ENCODE measurements at places on chromosomes 7 and 10. TPM values are rescaled to one million over a fixed set of nuclear protein-coding genes. Genes with fewer than 3 reads are reported as not detected.

DNA sequence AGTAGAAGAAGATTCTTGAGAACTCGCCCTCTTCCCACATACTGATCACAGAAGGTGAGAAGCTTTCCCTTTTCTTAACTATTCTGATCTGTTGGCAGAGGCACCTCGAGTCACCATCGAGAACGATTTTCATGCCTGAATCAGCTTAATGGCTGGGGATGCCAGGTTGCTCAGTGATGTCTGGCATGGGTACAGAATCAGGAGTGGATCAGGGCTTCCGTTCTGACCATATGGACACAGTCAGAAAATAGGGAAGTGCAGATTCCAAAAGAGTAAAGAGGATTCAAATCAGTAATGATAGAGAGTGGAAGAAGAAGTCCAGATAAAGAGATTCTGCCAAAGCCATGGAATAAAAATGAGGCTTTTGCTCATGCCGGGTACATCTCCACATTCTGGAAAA lies 52.0 kb upstream of the GRB10 start:
- no peak for DNase-seq

STK31 gene
- 0.39 TPM for total RNA-seq

ADAM12 gene
- 0.92 TPM for total RNA-seq

DNA sequence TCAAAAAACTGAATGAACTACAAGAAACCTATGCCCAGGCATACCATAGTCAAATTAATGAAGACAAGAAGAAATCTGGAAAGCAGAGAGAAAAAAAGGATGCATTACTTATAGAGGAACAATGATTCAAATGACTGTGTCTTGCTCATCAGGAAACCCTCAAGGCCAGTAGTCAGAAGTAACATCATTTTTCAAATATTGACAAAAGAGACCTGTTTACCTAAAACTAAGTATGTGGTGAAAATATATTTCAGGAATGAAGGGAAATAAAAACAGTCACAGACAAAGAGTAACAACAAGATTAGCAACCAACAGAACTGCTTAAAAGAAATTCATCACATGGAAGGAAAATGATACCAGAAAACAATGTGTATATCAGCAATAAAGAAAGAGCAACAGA lies 128.4 kb downstream of the ALOX5 start:
- DNase-seq: no peak

- no peak for DNase-seq
These were observed 529.8 kb upstream of the GALNT17 start for GRCh38 chr7:70602117-70602516.

GRCh38 chr10:3045471-3046209 lies 21.7 kb upstream of the PFKP start:
- peak; percentile 96 for DNase-seq
